ENCODE measurements at places on chromosomes 1 and 21. TPM values are rescaled to one million over a fixed set of nuclear protein-coding genes. Genes with fewer than 3 reads are reported as not detected.

The KLF17 gene
- total RNA-seq: not detected

The ZBTB7B gene
- total RNA-seq: 18.7 TPM

The SRSF11 gene
- total RNA-seq: 49.4 TPM

The LRRIQ3 gene
- total RNA-seq: 0.91 TPM

The NFIA gene
- total RNA-seq: 18.7 TPM

The LDLRAD1 gene
- not detected for total RNA-seq

The ETV3 gene
- 12.5 TPM for total RNA-seq

All from epithelial cell of alveolus of lung (primary cell).